ENCODE measurements at places on chromosomes 16 and 17. TPM values are rescaled to one million over a fixed set of nuclear protein-coding genes. Genes with fewer than 3 reads are reported as not detected.

The INCA1 gene
- polyA plus RNA-seq: 2.1 TPM

DNA sequence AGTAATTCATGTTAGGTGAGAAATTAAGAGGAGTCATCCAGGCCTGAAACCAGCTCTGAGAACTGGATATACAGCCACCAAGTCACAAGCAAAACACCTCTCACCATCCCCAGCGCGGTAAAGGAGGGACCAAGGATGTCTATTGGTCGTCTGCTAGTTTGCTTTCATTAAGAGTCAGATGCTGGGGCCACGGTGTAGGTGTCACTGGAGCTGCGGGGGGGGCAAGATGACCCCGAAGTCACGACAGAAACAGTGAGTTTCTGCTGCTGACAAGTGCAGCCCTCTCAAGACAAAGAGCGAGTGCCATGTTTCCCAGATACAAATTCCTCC lies 790 bp downstream of the NCBP3 start:
- H3K4me3 ChIP-seq: peak overlapping the region; percentile 93
- no peak for DNase-seq
- H3K4me1 ChIP-seq: peaks cover 3% of the 10 kb centered on the region
- peaks cover 33% of the 10 kb centered on the region for H3K36me3 ChIP-seq
- H3K27ac ChIP-seq: peak overlapping the region; percentile 95

GRCh38 chr16:50696126-50696525 lies 2.7 kb downstream of the NOD2 start:
- H3K36me3 ChIP-seq: no peaks in the 10 kb centered on the region
- no peak overlapping the region for H3K27ac ChIP-seq
- H3K4me3 ChIP-seq: no peak overlapping the region
- peak; percentile 39 for DNase-seq
- peaks cover 3% of the 10 kb centered on the region for H3K27me3 ChIP-seq

DNA sequence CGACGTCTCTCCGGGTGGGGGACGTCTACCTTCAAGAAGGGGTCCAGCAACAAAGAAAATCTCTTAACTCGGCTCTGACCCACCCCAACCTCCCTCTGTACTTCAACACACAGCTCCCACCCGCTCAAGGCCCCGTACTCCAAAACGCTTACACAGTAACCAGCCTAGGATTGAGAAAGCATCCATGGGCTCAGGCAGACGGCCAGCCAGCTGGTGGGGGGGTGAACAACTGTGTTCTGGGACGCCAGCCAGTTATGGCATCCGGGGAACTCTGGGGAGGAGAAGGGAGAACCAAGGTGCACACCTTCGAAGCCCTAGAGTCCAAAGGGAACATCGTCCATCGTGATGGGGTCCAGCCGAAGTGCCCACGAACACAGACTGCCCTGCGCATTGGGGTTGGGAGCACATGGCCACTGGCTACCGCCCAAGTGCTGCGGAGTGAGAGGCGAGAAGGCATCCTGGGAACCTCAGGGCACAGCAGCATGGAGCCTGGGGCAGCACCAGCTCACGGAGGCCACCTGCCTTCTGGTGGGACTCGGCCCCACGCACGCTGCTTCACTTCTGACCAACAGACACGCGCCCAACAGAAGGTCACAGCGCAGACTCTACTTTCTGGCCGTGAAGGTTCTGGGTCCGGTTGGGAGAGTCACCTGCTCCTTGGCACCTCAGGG lies 14.3 kb downstream of the SLC16A3 start:
- H3K27me3 ChIP-seq: no peaks in the 10 kb centered on the region
- peak overlapping the region; percentile 73 for H3K27ac ChIP-seq
- H3K36me3 ChIP-seq: peaks cover 33% of the 10 kb centered on the region
- DNase-seq: peak; percentile 21
- peaks cover 30% of the 10 kb centered on the region for H3K4me1 ChIP-seq
- no peak overlapping the region for H3K4me3 ChIP-seq

- H3K4me1 ChIP-seq: no peaks in the 10 kb centered on the region
- H3K4me3 ChIP-seq: peak overlapping the region; percentile 99
- no peaks in the 10 kb centered on the region for H3K27me3 ChIP-seq
- peak overlapping the region; percentile 93 for H3K27ac ChIP-seq
- peaks cover 2% of the 10 kb centered on the region for H3K36me3 ChIP-seq
Measured at GRCh38 chr17:37608351-37609169, 658 bp downstream of the SYNRG start.

DNA sequence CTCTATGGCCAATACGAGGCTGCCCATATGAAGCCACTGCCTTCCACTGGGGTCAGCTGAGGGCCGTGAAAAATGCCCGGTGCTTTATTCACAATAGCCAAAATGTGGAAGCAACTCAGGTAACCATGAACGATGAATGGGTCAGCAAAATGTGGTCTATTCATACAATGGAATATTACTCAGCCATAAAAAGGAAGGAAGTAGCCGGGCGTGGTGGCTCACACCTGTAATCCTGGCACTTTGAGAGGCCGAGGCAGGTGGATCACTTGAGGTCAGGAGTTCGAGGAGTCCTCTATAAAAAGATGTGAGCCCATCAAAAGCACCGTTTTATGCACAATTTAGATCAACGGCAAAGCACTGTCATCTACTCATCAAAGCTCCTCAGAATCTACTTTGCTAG lies 5.2 kb upstream of the TRAP1 start:
- no peak overlapping the region for H3K4me3 ChIP-seq
- no peak overlapping the region for H3K27ac ChIP-seq
- H3K36me3 ChIP-seq: peaks cover 13% of the 10 kb centered on the region
- peaks cover 8% of the 10 kb centered on the region for H3K4me1 ChIP-seq

Measured in small intestine (tissue), 16 donors.